DND-41 (cell line): ENCODE measurements at places on chromosomes 3 and 15.

DNA sequence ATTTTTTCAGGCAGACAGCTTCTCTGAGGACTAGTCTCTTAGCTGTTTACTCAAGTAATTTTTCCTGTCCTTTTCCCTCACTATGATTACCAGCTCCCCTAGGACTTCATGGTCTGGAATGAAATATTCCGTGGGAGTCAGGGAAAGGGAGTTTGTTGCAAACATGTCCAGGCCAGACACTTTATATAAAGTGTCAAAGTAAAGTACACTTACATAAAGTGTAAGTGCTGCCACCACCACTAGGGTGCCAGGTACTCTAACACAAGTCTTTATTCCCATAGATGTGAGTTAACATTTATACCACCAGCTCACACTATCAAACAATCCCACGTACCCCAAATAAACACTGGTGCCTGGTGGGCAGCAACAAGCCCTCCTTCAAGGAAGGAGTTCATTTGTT lies 179.8 kb downstream of the SNRPN start:
- no peaks in the 10 kb centered on the region for H3K36me3 ChIP-seq
- no peak overlapping the region for H3K4me3 ChIP-seq
- no peaks in the 10 kb centered on the region for H3K4me1 ChIP-seq
- H3K27ac ChIP-seq, result no peak overlapping the region
- H3K27me3 ChIP-seq, result no peaks in the 10 kb centered on the region

DNA sequence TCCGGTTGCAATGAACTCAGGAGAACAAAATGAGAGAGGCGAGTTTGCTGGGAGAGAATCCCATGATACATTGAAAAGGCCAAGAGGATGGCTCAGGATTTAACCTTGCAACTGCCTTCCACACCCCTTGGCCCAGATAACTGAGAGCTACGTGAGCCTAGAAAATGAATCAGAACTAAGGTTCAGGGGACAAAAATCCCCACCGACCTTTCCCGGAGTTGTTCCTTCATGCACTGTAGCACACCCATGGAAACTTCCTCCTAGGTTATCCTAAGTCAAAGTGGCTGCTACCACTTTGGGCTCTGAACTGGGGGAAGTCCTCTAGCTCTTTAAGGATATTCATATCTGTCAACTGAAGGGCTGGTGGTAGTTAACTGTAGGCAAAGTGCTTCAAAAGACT lies 58.3 kb upstream of the SLC4A7 start:
- DNase-seq, result no peak
- H3K27me3 ChIP-seq, result no peaks in the 10 kb centered on the region
- no peaks in the 10 kb centered on the region for H3K36me3 ChIP-seq
- H3K4me1 ChIP-seq, result no peaks in the 10 kb centered on the region
- H3K4me3 ChIP-seq, result no peak overlapping the region

- H3K36me3 ChIP-seq, result no peaks in the 10 kb centered on the region
- H3K27ac ChIP-seq, result no peak overlapping the region
- no peak for DNase-seq
- no peak overlapping the region for H3K4me3 ChIP-seq
- H3K4me1 ChIP-seq, result no peaks in the 10 kb centered on the region
- no peaks in the 10 kb centered on the region for H3K27me3 ChIP-seq
Measured at GRCh38 chr3:94317017-94317416, 254.2 kb downstream of the NSUN3 start.

- H3K4me1 ChIP-seq, result no peaks in the 10 kb centered on the region
- H3K36me3 ChIP-seq, result no peaks in the 10 kb centered on the region
- no peak for DNase-seq
- no peak overlapping the region for H3K27ac ChIP-seq
Measured at GRCh38 chr3:152556731-152557254, 278.1 kb upstream of the P2RY1 start.

DNA sequence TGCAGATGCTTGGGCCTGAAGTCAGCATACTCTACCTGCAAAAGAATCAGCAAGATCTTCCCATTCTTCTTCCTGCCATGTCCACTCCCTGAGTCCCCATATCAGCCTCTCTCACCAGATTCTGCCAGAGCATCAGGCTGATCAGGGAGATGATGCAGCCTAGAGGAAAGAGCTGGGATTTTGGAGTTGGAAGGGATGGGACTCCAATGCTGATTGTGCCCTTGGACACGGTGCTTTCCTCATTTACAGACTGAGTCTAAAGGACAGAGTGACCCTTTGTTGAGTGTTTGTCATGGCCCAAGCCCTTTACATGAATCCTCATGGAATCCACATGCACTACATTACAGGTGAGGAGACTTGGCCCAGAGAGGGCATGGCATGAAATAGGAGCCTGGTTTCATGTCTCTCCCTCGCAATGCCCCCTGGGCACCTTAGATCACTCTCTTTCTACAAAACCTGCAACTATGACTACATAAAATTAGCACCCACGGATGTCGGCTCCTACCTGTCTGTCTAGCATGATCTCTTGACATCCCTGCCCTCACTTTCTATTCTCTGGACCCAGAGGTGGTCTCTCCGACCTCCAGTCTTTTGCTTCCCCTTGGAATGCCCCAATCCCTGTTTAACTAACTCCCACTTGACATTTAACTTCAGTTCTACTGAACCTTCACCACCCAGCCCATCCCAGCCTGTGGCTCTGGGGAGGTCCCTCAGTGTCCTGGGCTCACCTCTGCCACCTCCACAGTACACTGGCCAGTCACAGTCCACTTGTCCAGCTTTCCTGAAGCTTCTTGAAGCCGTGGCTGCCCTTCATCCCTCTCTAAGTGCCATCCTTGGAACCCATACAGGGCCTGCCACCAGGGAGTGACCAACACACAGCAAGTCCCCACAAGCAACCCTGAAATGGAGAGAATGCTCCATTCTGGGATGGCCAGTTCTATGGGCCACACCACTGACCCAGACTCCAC lies 173.5 kb downstream of the ABHD5 start:
- H3K36me3 ChIP-seq, result no peaks in the 10 kb centered on the region
- H3K4me3 ChIP-seq, result no peak overlapping the region
- no peaks in the 10 kb centered on the region for H3K4me1 ChIP-seq
- DNase-seq, result no peak

DNA sequence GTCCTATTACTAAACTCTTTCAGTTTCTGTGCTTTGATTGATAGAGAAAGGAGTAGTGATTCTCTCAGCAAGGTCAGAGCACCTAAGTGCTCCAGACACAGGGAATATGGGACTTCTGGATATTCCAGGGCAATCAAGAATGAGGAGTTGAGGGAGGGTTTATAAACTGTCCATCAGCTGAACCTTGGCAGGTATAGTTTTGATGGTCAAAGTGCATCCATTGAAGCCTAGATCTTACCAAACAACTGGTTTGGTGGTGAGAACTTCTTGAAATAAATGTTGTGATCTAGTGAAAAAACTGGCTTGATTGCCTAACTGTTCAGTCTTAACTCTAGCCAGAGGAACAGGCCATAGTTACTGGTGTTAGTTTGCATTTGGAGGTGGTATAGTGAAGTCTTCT lies 207.0 kb upstream of the ONECUT1 start:
- no peak overlapping the region for H3K4me3 ChIP-seq
- no peaks in the 10 kb centered on the region for H3K27me3 ChIP-seq
- H3K4me1 ChIP-seq, result no peaks in the 10 kb centered on the region
- no peak for DNase-seq

DNA sequence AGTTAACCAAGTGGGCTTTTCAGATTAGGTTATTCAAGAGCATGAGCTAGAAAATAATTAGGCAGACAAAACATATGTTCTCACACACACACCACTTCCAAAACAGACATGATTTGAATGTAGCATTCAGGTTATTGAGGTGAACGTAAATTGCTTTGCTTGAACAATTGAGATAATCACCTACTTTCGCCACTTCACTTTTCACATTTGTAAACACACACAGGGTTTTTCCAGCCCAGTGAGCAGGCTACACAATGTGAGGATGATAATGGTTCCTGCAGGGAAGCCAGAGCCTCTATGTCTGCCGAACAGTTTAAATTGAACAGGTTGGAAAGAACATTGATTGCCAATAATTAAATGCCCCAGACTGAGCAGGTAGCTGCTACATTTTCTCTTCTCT lies 560.8 kb downstream of the OCA2 start:
- no peaks in the 10 kb centered on the region for H3K27me3 ChIP-seq
- H3K4me1 ChIP-seq, result no peaks in the 10 kb centered on the region
- no peak overlapping the region for H3K27ac ChIP-seq
- no peaks in the 10 kb centered on the region for H3K36me3 ChIP-seq
- no peak overlapping the region for H3K4me3 ChIP-seq

GRCh38 chr15:74593122-74593521 lies 22.5 kb upstream of the CLK3 start:
- no peak for DNase-seq
- no peaks in the 10 kb centered on the region for H3K27me3 ChIP-seq
- H3K4me3 ChIP-seq, result no peak overlapping the region
- peaks cover 25% of the 10 kb centered on the region for H3K36me3 ChIP-seq

GRCh38 chr3:46716461-46717441 lies 918 bp downstream of the PRSS50 start:
- peak; percentile 1 for DNase-seq
- no peaks in the 10 kb centered on the region for H3K36me3 ChIP-seq
- no peak overlapping the region for H3K27ac ChIP-seq
- no peaks in the 10 kb centered on the region for H3K27me3 ChIP-seq

GRCh38 chr3:74387111-74387735 lies 227.2 kb downstream of the CNTN3 start:
- no peak overlapping the region for H3K4me3 ChIP-seq
- no peaks in the 10 kb centered on the region for H3K36me3 ChIP-seq
- no peaks in the 10 kb centered on the region for H3K4me1 ChIP-seq
- H3K27ac ChIP-seq, result no peak overlapping the region
- DNase-seq, result no peak
